ENCODE measurements at places on chromosomes 7 and 10. TPM values are rescaled to one million over a fixed set of nuclear protein-coding genes. Genes with fewer than 3 reads are reported as not detected.
A peak's percentile ranks its signal among the peaks of the same experiment; 100 is the strongest.

- no peak for DNase-seq
These were observed 108.8 kb downstream of the ACTR3B start for GRCh38 chr7:152868122-152869040.

- no peak for DNase-seq
These were observed 291.1 kb upstream of the IMMP2L start for GRCh38 chr7:111853201-111853990.

- DNase-seq = no peak
These were observed 77.6 kb downstream of the ETV1 start for GRCh38 chr7:13911909-13912308.

DNA sequence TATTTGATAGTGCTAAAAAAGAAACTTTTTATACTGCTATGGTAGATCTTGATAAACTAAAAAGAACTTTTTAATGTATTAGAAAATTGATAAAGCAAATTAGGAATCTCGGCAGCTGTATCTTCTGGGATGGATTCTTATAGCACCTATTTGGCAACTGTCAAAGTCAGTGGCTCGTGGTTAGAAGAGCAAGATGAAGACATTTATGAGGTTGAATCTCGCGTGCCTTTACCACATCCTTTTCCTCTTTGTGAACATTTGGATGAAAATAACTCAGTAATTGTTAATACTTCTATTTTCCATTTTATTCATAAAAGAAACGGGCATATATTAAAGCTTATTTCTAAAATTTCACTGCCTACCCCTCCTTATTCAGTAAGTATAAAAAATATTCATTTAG is 76.2 kb downstream of the CYP51A1 start:
- no peak for DNase-seq

DNA sequence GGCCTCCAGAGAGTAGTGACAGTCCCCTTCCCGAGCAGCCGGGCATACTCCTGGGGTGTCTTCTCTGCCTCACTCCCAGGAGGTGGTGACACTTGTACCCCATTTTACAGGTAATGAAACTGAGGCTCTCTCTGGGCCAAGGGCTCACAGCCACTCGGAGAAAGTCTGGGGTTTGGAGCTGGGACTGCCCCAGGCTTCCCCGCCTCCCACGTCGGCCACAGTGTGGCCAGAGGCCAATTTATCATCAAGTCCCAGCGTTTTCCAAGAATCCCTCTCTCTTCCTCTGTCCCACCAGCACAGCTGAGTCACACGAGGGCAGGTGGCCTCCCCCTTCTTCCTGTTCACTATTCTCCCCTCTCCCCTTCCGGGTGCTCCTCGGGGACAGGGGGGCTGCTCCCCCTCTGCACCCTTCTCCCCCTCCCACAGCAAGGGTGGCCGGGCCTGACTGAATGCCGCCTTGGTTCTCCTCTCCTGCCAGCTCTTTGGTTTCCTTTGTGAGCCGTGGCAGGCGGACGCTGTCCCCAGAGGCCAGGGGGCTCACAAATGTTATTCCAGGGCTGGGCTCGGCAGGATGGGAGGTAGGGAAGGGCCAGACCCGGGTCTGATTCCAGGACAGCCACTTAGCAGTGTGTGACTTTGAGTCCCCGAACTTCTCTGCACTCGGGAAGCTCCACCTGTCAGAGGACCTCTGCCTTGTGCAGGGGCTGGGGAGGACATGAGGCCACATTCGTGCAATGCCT is 17.7 kb downstream of the CLIP2 start:
- peak; percentile 84 for DNase-seq

- DNase-seq = peak; percentile 86
These were observed 778 bp upstream of the TRIM8 start for GRCh38 chr10:102643336-102644065.

DNA sequence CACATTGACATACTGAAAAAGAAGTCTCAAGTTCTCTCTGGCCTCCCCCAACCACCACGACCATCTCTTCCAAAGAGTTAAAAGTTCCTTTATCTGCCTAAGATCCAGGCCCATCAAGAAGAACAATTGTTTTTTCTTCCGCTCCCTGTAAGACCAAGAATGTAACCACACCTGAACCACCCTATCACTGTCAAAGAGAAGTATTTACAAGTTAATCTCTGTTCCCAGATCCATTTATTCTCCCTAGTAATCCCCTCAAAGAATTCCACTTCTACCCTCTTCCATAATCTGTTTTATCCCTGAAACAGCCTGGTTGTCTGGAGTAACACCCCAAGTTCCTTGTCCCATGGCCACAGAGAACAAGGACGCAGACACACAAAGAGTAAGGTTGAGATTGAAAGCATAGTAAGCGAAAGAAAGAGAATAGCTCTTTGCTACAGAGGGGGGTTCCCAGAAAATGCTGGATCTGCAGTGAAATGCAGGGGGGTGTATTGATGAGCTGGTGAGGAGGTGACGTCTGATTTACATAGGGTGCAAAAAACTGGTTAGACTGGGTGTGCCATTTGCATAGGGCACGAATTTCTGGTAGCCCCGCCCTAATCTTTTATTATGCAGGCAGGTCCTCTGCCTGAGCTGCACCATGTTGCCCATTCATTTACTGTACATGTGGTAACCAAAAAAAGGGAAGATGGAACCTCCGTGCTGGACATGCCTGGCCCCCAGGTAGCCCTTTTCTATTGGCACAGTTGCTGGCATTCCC is 122.0 kb downstream of the SKIDA1 start:
- no peak for DNase-seq

- peak; percentile 41 for DNase-seq
These were observed 347.8 kb downstream of the ELMO1 start for GRCh38 chr7:37100735-37101331.

GRCh38 chr10:131456411-131456810 is 144.9 kb upstream of the TCERG1L start:
- no peak for DNase-seq

- no peak for DNase-seq
These were observed 16.5 kb upstream of the TRIM8 start for GRCh38 chr10:102627736-102628293.

DNA sequence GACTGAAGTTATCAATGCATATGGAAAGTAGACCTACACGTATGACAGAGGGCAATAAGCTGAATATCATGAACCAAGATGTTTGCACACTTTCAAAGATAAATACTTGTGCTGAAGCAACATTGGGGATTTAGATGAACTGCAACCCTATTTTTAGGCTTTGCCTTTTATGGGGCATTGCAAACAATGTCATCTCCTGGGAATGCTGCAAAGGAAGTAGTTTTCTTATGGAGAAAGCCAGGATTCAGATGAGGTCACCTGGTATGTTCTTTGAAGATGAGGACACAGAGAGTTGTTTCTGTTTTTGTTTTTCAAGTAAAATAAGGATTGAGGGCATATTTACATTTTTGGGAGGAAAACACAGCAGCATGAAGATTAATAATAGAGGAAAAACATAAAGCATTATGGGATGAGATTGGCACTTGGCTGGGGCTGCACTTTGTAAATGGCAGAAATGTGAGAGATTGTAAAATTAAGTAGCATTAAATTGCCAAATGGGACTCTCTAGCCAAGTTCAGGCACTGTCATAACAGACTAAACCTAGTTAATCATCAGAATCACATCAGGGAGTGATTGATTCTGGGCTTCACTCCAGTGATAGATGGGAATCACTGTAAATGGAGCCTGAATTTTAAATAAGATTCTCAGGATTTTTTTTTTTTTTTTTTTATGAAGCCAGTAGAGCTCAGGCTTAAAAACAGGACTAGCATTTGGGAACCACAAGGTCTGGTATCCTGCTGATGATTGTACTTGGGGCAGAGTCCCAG is 63.1 kb downstream of the MALRD1 start:
- DNase-seq = no peak

- DNase-seq = no peak
These were observed 411.8 kb downstream of the ETV1 start for GRCh38 chr7:13577566-13578145.

GRCh38 chr7:46626261-46626660 is 705.2 kb upstream of the IGFBP3 start:
- DNase-seq = no peak

- DNase-seq = no peak
These were observed 358.7 kb upstream of the MGMT start for GRCh38 chr10:129108378-129108777.

- no peak for DNase-seq
These were observed 167.8 kb downstream of the USP6NL start for GRCh38 chr10:11443468-11444154.

DNA sequence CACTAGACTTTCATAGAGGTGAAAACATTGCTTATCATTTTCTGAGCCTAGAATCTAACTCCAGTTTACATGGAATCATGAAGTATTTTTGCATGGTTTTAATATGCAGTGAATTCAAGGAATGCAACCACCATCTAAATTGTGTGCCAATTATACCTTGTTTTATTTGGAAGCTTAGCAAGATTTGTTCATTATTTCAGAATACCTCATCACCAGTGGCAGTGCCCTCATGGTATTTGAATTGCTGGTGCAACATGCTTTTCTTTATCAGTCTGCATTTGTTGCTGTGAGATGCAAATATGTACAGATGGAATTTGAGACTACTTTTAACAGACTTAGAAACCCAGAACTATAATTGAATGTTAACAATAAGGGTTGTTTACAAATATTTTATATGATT is 18.7 kb upstream of the ZNF800 start:
- DNase-seq = no peak

- DNase-seq = no peak
These were observed 580 bp downstream of the FAM200A start for GRCh38 chr7:99551334-99551733.

DNA sequence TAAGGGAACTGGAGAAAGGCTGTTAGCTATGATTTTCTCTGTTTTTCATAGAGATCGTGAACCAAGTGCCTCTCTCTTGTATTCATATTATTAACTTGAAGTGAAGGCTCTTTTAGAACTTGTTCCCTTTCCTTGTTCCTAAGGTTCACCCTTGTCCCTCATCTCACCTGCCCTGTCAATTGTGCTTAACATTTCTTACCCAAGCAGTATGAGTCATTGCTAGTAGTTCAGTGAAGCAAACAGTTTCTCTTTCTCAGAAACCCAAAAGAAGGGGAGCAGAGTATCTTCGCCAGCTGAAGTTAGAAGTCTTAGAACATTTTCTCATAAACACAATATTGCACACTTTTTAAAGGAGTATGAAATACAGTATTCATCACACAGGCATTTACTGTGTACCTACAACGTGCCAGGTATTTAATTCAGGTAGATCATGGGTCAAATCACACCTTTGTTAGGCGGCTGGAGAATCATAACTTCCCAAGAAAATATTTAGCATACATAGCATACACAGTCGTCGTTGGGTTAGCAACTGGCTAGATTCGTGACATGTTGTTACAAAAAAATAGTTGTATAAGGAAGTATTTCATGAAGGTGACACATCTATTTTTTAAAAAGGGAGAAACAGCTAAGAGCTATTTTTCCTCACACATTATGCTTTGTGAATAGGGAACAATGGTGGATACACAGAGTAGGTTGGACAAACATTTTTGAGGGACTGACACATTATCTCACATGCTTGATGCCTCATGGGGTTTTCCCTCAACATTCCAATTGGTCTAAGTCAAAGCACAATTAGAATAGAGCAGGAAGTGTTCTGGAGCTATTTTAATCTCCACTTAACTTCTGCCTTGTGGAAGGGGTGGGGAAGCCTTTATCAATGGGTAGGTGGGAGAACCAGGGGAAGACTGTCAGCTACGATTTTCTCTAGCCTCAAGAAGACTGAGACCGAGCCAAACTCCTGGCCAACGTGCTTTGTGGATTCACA is 13.2 kb downstream of the HDAC9 start:
- DNase-seq = peak; percentile 99

- DNase-seq = no peak
These were observed 102.7 kb upstream of the FAM13C start for GRCh38 chr10:59465088-59465487.

DNA sequence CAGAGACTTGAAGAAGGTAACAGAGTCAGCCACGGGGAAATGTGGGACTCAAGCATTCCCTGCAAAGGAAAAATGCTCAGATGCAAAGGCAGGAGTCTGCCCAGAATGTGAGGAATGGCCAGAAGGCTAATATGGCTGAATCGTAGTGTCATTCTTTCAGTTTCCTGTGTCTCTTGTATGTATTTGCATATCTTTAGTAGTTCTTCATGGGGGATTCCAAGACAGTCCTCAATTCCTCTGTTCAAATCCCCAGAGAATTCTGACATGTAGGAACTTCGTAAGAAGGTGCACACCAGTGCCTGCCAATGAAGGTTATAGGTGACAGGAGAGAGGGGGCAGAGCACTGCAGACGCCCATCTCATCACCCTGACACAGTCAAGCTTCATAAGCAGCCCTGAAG is 154.4 kb downstream of the CACNB2 start:
- DNase-seq = no peak

DNA sequence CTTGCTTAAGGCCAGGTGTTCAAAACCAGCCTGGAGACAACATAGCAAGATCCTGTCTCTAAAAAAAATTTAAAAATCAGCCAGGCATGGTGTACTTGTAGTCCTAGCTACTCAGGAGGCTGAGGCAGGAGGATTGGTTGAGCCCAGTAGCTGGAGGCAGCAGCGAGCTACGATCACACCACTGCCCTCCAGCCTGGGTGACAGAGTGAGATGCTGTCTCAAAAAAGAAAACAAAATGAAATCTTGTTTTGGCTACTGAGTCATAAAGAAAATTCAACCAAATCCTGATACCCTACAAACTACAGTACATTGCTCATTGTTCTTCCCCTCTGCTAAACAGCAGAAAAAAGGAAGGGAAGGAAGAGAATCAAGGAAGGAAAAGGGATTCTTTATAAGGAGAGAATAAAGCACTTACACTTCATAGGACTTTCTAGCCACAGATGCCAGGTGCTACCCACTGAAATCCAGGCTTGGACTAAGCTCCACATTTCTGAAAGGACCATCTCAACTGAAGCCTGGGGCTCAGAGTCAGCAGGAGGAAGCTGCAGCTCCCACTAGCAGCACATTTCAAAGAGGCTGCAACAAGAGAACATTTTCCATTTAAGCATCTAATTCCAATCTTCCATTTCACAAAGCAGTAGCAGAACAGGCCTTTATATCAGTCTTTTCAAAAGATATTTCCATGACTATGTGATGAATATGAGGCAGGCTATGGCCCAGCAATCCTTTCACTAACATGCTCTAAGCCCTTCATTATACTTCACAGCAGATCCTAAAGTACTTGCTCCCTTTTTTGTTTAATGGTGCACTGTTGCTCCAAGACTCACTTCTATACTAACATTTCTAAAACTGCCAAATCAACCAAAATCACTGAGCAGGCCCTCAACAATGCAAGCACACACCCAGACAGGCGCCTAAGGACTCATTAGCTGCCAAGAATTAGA is 13.5 kb downstream of the TNPO3 start:
- DNase-seq = no peak

DNA sequence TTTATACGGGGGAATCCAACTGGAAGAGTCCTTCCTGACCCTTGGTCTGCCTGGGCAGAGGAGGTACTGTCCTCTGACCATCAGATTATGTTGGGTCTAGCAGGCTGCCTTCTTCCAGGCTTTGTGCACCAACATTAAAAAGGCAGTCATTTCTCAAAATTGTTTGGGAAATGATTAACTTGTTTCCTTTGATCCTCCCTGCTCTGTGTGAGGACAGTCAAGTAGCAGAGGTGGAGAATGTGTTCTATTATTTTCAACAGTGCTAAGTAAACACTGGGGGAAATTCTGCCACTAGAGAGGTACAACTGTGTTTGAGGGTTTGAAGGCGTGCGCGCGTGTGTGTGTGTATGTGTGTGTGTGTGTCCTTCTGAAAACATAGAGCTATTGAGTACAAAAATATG is 20.6 kb downstream of the ACSL5 start:
- DNase-seq = no peak

The SLC26A5 gene
- 0.64 TPM for total RNA-seq

The OR2A12 gene
- total RNA-seq = not detected

The OR2A7 gene
- total RNA-seq = under 0.01 TPM

The SPDYE8 gene
- not detected for total RNA-seq

The GRID2IP gene
- total RNA-seq = not detected

The OR2A42 gene
- total RNA-seq = not detected

The NKX2-3 gene
- total RNA-seq = not detected

The CDHR1 gene
- 0.25 TPM for total RNA-seq
